ENCODE measurements at places on chromosomes 13 and 19.

- DNase-seq: peak; percentile 4
Measured at GRCh38 chr13:26075498-26075897, 23.7 kb upstream of the SHISA2 start.

- DNase-seq: no peak
Measured at GRCh38 chr13:94758436-94758960, 46.2 kb upstream of the SOX21 start.

- peak; percentile 61 for DNase-seq
Measured at GRCh38 chr19:48842789-48843162, 6.5 kb upstream of the HSD17B14 start.

DNA sequence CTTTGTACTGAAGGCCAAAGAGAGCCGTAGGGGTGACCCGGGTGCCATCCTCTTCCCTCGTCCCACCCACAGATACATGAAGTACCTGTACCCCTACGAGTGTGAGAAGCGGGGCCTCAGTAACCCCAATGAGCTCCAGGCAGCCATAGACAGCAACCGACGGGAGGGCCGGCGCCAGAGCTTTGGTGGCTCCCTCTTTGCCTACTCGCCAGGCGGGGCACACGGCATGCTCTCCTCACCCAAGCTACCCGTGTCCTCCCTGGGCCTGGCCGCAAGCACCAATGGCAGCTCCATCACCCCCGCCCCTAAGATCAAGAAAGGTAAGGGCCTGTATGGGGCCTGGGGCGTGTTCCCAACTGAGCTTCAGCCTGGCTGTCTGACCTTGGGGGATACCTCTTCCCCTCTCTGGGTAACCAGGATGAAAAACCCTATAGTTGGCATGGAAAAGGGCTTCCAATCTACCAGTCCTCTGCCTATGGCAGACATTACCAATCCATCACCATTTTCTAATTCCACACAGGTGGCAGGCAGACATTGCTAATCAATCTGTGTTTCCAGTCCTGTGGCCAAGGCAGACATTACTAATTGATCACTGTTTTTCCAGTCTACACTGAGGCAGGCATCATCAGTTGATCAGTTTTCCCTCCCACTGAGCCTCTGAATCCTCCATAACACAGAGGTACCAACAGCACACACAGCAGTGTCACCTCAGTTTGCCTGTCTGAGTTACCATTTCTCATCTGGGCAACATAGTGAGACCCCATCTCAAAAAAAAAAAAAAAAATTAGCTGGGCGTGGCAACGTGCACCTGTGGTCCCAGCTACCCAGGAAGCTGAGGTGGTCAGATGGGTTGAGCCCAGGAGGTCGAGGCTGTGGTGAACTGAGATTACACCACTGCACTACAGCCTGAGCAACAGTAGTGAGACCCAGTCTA is 19.1 kb upstream of the WDR18 start:
- no peak for DNase-seq

GRCh38 chr13:38944219-38944618 is 46.4 kb downstream of the STOML3 start:
- DNase-seq: no peak
